ENCODE measurements at places on chromosomes 6 and 20. TPM values are rescaled to one million over a fixed set of nuclear protein-coding genes. Genes with fewer than 3 reads are reported as not detected.

The CTAGE9 gene
- not detected for total RNA-seq

The DBNDD2 gene
- total RNA-seq = 0.30 TPM

The TFAP2A gene
- total RNA-seq = not detected

The CD24 gene
- total RNA-seq = 7.2 TPM

The TMEM14B gene
- 47.6 TPM for total RNA-seq

The ZSCAN9 gene
- 14.3 TPM for total RNA-seq

The ETV7 gene
- 0.28 TPM for total RNA-seq

Data from smooth muscle cell of the umbilical artery (primary cell).